NCI-H146 (cell line): ENCODE measurements at places on chromosomes 7 and 10.

GRCh38 chr7:131578602-131579001, 22.2 kb upstream of the PODXL start:
- no peak for DNase-seq

DNA sequence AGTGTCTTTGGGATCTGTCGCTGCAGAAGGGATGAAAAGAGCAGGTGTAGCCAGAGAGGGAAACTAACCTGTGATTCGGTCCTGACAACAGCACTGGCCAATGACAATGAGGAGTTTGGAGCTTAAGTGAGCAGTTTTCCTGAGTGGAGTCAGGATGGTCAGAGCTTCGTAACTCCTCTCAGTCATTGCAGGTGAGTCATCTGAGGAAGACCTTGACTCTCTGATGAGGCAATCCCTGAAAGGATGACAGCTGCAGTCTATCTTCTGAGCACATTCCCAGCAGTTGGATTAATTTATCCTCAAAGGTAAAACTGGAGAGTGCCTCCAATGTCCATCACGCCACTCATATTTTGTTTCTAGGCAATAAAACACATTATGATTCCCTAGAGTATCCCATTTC, 401.9 kb downstream of the POM121L12 start:
- DNase-seq = no peak

DNA sequence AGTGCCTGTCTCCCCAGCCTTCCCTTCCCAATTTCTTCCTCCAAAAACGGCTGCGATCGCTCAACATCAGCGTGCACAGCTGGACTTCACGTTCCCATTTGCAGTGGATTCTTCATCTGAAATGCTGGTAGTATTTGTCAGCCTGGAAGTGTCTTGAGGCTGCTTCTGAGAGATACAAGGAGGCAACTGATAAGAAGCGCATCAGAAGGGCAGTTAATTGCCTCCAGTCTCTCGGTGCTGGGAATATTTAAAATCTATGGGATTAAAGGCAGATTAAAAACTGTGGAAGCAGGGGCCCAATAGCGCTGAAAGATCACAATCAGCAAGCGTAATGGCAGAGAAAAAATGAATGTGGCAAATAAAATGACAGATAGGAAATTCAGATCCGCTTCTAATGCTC, 450.0 kb downstream of the GATA3 start:
- DNase-seq = no peak

GRCh38 chr10:8639486-8640185, 585.1 kb downstream of the GATA3 start:
- no peak for DNase-seq

GRCh38 chr10:26714415-26715136, 17.1 kb downstream of the PDSS1 start:
- DNase-seq = no peak

GRCh38 chr7:158246272-158246959, 341.2 kb downstream of the PTPRN2 start:
- no peak for DNase-seq
